Stimulated activated CD4-positive, alpha-beta T cell treated with anti-CD3 and anti-CD28 coated beads, TNF-alpha, amount 100 ng/mL, for 4 hours (primary cell): ENCODE measurements at places on chromosomes 12 and 14.
A peak's percentile ranks its signal among the peaks of the same experiment; 100 is the strongest.

- no peak for DNase-seq
These were observed 194.5 kb upstream of the C14orf180 start for GRCh38 chr14:104385111-104385510.

DNA sequence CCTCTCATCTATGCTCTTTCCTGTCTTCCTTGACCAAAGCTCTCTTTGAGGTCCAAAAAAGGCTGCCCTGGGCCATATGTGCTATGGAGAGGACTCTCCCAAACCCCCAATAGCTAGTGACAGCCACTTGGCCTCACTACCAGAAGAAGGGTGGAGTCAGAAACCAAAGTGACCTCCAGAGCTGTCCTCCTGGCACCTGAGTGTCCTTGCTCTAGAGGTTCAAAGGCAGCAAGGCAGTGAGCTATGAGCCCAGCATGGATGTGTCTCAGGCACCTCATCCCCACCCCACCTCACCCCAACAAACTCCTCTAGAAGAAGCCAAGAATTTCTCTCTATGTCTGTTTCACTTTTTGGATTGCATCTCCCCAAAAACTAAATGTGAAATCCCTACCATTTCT lies 4.1 kb upstream of the AQP5 start:
- no peak for DNase-seq

DNA sequence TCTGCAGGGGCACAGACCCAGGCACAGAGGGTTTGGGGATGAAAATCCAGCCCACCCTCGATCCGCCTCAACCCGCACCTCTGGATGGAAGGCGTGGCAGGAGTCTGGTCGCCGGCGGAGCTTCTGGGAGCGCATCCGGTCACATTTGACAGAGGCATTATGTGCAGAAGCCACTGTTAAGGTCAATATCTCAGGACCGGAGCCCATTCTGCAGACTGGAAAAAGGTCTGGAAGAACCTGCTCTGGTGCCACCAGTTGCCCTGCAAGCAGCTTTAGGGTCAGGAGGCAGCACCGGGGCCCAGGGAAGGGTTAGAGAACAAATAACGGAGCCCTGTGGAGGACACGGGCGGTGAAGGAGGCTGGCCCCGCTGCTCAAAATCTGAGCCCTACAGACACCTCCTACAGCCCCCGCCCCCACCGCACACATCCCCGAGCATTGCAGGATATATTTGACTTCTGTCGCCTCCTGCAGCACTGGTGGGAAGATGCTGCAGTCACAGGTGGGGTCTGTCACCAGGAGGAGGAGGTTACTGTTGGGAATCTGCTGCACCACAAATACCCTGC lies 25.1 kb upstream of the LRTM2 start:
- no peak for DNase-seq

DNA sequence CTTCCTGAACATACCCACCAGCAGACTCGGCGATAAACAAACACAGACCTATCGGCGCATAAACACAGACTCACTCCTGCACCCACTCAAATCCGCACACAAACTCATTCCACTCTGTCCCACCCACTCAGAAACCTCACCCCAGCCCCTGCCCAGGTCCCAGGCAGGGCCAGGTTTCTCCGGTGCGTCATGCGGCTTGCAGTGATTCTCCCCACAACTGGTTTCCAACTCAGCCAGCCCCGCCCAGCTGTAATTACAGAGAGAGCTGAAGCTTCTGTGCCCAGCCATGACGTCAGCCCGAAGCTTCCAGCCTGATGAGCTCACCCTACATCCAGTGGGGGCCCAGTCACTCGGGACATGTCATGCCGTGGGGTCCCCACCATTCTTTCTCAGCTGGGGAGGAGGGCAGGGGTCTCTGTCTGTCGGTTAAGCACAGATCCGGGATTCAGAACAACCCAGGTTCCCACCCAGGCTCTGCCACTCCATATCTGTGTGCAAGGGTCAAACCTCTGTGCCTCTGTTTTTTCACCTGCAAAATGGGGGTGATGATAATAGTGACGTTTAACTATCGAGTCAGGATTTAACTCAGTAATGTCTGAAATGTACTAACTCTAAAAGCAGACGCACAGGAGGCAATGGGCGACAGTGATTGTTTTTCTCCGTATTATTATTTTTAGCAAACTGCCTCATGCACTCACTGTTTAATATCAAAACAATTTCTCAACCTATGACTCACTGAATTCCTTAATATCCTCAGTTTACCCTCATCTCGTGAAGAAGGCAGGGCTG lies 2.3 kb upstream of the HSPB8 start:
- no peak for DNase-seq

GRCh38 chr12:125050446-125050845 lies 14.8 kb upstream of the AACS start:
- no peak for DNase-seq

GRCh38 chr12:108495054-108495453 lies 20.0 kb upstream of the FICD start:
- DNase-seq: no peak

DNA sequence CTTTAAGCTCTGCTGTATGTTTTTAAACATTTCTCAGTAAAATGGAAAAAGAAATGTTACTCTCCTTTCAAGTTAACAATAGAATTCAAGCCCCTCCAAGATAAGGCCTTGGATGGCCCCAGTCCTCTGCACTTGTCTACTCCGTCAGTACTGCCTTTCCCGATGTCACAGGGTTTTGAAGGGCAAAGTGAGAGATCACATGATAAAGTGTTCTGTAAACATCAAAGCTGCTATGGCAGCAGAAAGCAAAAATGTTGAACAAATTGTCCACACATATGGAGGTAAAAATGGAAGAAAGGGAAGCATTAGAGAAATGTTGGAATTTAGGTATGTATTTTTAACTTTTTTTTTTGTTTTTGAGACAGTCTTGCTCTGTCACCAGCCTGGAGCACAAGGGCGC lies 33.5 kb upstream of the CDK2AP1 start:
- no peak for DNase-seq

DNA sequence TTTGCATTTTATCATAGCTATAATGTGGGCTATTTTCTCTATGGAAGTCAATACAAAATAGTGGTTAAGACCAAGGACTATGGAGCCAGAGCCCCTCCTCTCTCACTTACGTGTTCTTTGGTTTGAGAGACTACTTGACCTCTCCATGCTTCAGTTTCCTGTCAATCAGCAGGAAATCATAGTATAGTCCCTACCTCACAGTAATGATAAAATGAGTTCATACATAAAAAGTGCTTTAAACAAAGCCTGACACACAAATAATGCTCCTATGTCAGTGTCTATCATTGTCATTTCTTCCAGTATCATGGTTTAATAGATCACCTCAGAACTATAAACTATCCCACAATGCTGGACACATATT lies 90.4 kb downstream of the MED13L start:
- DNase-seq: no peak

- DNase-seq: no peak
These were observed 1.8 kb downstream of the RASSF9 start for GRCh38 chr12:85834378-85834777.

- DNase-seq: no peak
These were observed 119.4 kb downstream of the CAND1 start for GRCh38 chr12:67388331-67389138.

- no peak for DNase-seq
These were observed 381.1 kb downstream of the SEC23A start for GRCh38 chr14:38721822-38722431.

- DNase-seq: no peak
These were observed 2.4 kb upstream of the PAX9 start for GRCh38 chr14:36659010-36659821.

DNA sequence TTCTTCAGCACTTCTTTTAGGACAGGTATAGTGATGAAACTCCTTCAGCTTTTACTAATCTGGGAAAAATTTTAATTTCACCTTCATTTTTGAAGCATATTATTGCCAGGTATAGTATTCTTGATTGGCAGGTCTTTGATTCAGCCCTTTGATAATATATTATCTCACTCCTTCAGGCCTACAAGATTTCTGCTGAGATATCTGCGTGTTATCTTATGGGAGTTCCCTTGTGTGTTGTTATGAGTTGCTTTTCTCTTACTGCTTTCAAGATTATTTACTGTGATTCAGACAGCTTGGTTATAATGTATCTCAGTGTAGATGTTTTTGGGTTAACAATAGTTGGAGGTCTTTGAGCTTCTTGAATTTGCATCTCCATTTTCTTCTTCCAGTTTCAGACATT lies 87.4 kb downstream of the ATF7IP start:
- DNase-seq: no peak

DNA sequence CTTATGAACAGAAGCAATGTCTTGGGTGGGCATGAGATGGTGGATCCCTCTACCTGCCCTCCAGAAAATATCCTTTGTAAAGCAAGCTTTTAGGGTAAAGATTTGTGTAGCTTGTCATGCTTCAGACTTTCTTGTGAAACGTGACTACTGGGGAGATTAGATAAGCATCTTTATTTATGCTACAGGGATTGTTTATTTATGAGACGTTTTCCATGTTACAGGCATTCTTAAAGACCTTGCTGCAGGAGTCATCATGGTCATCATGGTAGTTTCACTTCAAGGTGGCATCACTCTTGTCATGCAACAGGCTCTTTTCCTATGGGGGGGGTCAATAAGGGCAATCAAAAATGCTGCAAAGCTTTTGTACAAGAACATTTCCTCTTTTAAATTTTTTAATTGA lies 8.2 kb upstream of the MIS18BP1 start:
- DNase-seq: no peak

- DNase-seq: no peak
These were observed 325.7 kb upstream of the RGS6 start for GRCh38 chr14:71606575-71606974.

DNA sequence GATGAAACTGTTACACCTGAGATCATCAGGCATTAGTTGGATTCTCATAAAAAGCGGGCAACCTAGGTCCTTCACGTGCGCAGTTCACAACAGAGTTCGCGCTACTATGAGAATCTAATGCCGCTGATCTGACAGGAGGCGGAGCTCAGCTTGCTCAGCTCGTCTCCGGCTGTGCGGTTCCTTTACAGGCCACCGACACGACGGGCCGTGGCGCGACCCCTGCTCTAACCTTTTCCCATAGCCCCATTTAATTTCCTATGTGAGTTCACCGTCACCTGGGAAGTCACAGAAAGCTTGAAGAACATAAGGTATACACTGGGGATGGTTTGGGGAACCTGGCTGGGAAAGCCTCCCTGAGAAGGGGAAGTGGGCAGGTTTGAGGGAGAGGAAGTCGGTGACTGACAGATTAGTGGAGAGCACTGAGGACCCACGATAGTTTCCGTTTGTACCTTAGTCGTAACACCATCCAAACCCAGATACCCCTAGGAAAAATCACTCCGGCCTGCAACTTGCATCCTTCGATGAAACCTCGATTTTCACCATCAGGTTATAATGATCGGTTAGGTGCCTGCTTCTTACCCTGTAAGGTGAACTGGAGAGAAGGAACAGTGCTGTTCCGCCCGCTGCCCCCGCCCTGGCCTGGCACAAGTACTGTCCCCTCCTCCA lies 2.8 kb upstream of the AAAS start:
- peak; percentile 30 for DNase-seq

GRCh38 chr12:51465491-51465890 lies 40.9 kb downstream of the SLC4A8 start:
- DNase-seq: no peak

DNA sequence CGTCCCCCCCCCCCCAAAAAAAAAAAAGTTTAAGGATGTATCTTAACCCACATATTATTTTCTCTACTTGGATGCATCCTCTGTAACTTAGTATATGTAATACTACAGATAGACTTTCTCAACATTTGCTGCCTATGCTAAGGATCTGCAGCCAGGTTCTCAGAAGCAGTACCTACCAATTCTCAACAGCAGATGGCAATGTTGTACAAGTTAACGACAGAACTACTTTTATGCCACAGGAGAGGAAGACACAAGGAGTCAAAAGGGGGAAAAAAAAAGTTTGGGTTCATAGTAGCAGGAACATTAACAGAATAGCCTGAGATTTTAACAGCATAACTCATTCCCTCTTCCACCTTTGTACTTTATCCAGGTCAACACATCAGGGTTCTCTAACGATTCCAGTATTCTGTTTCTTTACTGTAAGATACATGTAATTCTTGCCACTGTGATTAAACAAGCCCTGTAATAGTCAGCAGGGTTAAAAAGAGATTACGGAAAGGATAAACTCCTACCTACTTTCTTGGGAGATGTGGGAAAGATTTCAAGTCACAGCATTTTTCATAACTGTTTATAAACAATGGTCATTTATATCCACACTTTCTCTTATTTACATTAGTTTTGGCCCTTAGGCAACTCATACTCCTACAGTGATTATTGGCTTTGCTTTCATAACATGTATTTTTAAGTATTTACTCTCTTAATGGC lies 5.7 kb upstream of the NEK9 start:
- no peak for DNase-seq

- no peak for DNase-seq
These were observed 406 bp downstream of the IL23A start for GRCh38 chr12:56339158-56339422.

- no peak for DNase-seq
These were observed 192.8 kb downstream of the BCL11B start for GRCh38 chr14:99079061-99079727.

DNA sequence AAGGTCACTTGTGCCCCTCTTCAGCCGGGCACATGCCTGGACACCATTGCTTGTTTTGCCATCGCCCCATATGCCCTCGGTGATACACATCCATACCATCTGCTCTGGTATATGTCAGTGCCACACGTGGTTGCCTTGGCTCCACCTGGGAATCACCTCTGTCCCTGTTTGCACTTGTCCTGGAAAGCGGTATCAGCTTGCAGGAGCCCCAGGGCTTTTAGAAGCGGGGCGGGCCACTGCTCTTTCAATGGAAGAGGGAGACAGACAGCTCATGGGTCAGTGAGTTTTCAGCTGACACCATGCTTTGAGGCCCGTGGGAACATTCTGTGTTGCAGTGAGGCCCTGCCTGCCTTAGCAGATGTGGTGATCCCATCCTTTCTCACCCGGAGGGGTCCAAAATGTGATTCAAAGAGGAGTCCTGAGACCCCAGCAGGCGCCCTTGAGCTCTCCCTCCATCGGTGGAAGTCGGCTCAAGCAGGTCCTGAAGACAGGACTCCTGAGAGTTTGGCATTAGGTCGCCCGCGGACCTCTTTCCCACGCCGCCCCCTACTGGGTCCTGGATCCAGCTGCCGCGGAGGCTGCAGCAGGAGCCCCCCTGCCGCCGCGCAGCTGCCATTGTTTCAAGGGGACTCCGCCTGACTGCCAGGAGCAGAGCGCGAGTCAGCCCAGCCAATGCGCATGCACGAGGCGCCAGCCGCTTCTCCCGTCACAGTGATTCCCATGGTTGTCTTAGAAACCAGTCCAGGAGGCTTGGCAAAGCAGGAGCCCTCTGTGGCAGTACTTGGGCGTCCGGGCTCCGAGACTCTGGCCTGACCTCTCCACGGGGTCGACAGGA lies 773.2 kb upstream of the ALG10B start:
- no peak for DNase-seq

- no peak for DNase-seq
These were observed 431.6 kb downstream of the ZFP36L1 start for GRCh38 chr14:68361231-68361630.

GRCh38 chr12:9333161-9333560 lies 125.0 kb upstream of the PZP start:
- no peak for DNase-seq

- DNase-seq: no peak
These were observed 363.4 kb downstream of the DAD1 start for GRCh38 chr14:22225516-22226140.

GRCh38 chr14:70721542-70721941 lies 79.8 kb downstream of the TTC9 start:
- no peak for DNase-seq

GRCh38 chr12:66188584-66189485 lies at the start of gene IRAK3:
TSS of gene IRAK3 (plus strand) at chr12:66189214. CDS start at chr12:66189300, 86 bp downstream.
- peak; percentile 8 for DNase-seq

- no peak for DNase-seq
These were observed 133.8 kb upstream of the ARHGAP5 start for GRCh38 chr14:31943217-31943799.
